ENCODE measurements at places on chromosomes 12 and 14. TPM values are rescaled to one million over a fixed set of nuclear protein-coding genes. Genes with fewer than 3 reads are reported as not detected.

Gene VRTN
- total RNA-seq = not detected

Gene KLRF1
- total RNA-seq = not detected

Gene RIPK3
- 1.1 TPM for total RNA-seq

Gene CLEC2D
- total RNA-seq = 2.5 TPM

Gene SRRM4
- total RNA-seq = under 0.01 TPM

Gene PTPRR
- 0.25 TPM for total RNA-seq

Gene MFAP5
- total RNA-seq = 1.5 TPM

Gene PLEKHG7
- not detected for total RNA-seq

Gene RNU4-1
- under 0.01 TPM for total RNA-seq

Gene CCDC197
- total RNA-seq = not detected
